NCI-H526 (cell line): ENCODE measurements at places on chromosomes 2 and 18.
A peak's percentile ranks its signal among the peaks of the same experiment; 100 is the strongest.

- no peak for DNase-seq
Observed at GRCh38 chr2:236449167-236449761, 120.4 kb upstream of the ACKR3 start.

GRCh38 chr2:1839066-1839756, 94.9 kb upstream of the PXDN start:
- DNase-seq = no peak

- no peak for DNase-seq
Observed at GRCh38 chr2:147779440-147779839, 65.4 kb upstream of the ACVR2A start.

DNA sequence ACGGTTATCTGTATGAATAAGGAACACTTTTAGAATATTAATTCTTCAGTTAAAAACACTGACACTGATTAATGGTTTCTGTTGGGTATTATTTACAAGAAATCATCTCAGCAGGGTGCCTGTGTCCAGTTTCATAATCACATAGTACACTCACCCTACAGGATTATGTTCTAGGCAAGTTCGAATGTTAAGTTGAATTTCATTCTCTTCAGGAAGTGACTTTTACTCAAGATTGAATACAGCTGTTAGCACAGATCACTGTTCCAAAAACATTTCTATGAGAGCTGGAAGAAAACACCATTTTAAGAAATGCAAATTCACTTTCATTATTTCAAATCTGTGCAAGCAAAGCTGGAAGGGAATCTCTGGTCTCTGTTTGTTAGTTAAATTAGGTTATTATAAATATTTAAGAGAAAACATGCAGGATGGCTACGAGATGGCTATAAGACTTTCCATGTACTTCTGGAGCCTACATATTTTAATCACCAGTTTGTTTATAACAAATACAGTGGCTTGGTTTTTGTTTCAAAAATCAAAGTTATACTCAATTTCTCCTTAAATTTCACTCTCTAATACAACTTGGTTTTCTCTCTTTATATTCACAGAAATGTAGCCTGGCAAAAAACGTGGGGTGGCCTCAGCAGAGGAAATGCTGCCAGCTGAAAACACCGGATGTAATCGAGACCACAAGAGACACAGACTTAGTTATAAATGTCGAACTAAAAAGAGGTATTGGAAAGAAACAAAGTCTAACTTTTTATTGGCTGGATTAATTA, 65.8 kb downstream of the RBMS1 start:
- DNase-seq = no peak

- DNase-seq = no peak
Observed at GRCh38 chr2:1721706-1722646, 22.3 kb downstream of the PXDN start.

DNA sequence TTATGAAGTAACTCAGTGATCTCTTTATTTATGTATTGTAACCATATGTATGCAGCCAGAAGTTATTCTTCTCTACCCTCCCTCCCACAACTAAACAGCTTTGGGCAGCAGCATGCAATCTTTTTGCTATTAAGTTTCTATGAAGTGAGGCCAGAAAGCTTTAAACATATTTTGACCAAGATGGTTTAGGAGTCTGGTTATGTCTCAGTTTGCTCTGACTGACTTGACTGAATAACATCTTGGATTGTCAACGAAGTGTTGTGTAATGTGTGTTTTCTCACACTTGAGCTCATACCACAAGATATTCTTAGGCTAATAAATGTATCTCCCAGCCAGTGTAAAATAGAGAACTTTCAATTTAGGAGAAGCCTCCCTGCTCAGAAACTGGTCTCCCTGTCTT, 104.3 kb downstream of the TTC27 start:
- no peak for DNase-seq

DNA sequence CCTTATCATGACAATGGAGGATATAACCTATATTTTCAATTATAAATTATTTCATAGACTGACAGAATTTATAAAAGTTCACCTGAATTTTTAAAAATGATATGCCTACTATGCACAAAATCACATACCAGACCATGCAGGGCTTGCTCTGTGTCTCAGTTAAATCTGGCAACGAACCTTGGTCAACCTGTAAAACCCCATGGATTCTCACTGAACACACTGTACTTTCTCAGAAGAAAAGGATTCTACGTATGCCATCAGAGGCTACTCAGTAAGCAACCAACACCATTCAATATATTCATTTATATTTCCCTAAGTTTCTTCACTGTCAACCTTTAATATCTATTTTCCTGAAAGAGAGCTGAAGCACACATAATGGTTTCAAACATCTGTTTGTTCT, 52.4 kb downstream of the NRXN1 start:
- DNase-seq = no peak

GRCh38 chr2:8510519-8510918, 171.3 kb upstream of the ID2 start:
- no peak for DNase-seq

GRCh38 chr2:233853353-233853752, 982 bp downstream of the HJURP start:
- no peak for DNase-seq

- no peak for DNase-seq
Observed at GRCh38 chr2:28225473-28226080, 167.1 kb upstream of the FOSL2 start.

- peak; percentile 79 for DNase-seq
Observed at GRCh38 chr2:79432731-79433146, 80.1 kb upstream of the CTNNA2 start.

- no peak for DNase-seq
Observed at GRCh38 chr18:36808681-36809080, 20.1 kb downstream of the TPGS2 start.

DNA sequence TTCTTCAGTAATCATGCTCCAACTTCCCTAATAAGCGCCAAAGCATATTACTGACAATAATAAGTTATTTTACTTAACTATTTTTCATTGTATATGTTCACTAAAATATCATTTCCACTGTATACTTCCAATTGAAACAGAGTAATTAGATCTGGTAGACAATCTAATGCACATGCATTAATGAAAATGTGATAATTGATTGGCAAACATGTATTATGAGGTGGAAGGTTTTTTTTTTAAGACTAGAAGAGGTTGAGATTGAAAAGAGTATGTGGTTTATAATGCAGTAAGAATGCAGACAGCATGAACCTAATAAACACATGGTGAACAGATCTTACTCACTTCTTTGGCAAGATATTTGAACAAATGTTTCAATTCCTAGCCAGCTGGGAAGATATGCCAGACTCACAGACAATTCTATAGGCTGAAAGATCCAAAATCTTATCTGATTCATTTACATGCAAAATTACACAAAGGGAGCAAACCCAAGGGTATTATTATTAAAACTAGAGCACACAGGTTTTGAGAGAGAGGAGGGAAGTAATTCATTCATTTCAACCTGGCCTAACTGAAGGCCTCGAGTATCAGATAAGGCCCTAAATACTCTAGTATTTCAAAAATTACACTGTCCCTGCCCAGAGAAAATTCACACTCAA, 2.8 kb downstream of the NCKAP1 start:
- no peak for DNase-seq

GRCh38 chr18:7205346-7205745, 25.5 kb upstream of the LRRC30 start:
- DNase-seq = no peak

DNA sequence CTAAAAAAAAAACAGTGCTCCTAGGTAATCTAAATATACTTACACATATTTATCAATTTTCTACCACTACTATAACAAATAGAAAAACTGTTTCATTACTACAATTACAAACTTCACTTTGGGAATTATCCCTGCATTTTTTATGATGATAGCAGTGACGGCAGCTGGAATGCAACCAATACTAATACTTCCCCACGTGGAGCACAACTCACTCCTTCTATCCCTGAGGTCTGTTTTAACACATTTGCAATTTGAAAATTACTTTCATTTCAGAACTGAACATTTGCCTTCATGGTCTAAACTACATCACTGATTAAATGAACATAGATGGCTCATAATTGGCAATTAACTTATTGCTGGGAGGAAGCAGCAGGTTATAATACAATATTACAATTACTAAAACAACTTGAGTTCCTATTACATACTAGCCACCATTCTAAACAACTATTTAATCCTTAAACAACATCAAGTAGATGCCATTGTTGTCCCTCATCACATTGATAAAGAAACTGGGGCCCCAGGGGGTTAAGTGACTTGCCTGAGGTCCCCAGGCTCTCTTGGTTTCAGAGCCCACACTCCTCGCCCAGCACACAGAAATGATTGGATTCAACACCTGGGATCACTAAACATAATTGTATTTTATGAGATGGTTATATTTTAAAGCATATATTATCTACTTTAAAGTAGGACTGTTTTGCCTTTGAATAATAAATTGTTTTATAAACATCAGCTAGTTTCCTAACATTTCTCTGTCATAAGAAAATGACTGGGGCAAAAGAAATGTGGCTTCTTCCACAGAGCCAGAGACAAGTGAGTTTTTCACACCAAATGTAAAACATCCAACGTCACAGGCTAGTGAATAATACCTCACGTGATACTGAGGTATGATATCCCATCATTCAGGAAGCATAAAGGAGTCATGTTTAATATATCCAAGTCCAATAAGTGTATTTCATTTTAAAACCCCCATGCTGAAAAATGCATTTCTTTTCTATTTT, 6.2 kb downstream of the COLEC12 start:
- no peak for DNase-seq

GRCh38 chr2:118643294-118643693, 204.2 kb downstream of the EN1 start:
- no peak for DNase-seq

GRCh38 chr2:196191541-196191940, 20.2 kb upstream of the STK17B start:
- no peak for DNase-seq

DNA sequence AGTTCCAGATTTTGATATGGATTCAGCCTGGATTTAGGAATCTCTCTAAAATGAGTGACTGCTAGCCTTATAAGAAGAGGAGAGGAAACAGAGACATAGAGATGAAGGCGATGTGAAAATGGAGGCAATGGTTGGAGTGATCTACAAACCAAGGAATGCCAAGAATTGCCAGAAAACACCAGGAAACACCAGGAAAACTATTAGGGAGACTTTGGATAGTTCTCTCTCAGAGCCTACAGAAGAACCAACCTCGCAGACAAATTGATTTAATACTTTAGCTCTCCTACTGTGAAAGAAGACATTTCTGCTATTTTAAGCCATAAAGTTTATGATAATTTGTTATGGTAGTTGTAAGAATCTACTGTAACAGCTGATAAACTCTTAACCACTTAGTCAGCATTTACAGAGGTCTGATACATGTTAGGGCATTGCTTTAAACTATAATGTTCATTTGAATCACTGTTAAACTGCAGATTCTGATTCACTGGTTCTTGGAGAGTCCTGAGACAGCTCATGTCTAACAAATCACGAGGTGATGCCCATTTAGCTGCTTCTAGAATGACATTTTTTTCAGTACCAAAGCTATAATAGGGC, 1702.6 kb upstream of the LRRTM1 start:
- no peak for DNase-seq

GRCh38 chr2:112750560-112750843, 13.9 kb downstream of the CKAP2L start:
- no peak for DNase-seq

DNA sequence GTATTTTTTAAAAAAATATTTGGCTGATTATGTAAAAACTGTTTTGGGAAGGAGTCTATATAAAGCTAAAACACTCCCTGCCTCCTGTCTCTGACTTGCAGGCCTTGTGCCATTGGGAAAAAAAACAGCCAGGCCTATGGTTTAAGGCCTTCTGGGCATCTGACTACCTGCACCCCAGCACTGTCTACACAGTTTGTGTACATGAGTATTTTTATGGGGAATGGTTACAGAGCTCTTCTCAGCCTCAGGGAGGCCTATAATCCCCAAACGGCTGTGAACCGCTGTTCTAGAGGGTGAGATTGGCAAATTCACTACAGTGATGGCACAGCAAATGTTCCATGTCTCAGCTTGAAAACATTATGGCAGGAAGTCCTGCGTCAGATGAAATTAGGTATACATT, 96.1 kb downstream of the LTBP1 start:
- DNase-seq = no peak

- DNase-seq = no peak
Observed at GRCh38 chr2:168212866-168213265, 34.5 kb downstream of the STK39 start.

DNA sequence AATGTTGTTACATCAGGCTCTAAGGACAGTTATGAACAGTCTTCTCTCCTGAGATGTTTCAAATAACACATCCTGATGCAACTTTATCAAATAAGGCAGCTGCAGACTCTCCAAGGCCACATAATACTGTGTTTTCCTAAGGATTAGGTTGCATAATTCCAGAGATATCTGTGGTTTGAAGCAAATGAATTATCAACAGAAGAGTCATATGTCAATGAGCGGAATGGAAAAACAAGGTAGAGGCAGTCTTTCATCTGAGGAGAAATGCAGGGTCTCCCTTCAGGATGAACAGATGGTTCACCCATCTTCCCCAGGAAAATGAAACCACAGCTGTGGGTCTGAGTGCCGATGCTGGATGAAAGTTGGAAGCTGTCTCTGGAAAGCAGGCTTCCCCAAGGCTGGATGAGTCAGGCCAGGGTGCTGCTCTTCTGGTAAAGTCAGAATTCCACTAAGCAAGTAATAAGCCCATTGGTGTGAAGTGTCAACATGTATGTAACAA, 22.2 kb downstream of the LYG1 start:
- DNase-seq = peak; percentile 34

DNA sequence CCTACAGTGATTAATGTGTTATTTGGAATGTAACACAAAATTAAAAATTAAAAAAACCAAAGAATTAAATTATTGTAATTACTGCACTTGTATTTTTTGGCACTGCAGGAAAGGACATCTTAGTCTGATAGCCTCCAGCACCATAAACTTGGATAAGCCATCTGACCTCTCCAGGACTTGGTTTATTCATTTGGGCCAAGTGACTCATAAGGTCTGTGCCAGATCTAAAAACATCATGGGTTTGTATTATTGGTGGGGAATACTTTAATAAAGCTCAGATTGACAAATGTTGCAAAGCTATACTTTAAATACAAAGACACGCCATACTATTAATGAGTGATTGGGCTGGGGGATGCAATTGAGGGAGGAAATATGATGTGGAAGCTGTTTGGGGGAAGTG, 225.2 kb downstream of the ZNF521 start:
- no peak for DNase-seq

DNA sequence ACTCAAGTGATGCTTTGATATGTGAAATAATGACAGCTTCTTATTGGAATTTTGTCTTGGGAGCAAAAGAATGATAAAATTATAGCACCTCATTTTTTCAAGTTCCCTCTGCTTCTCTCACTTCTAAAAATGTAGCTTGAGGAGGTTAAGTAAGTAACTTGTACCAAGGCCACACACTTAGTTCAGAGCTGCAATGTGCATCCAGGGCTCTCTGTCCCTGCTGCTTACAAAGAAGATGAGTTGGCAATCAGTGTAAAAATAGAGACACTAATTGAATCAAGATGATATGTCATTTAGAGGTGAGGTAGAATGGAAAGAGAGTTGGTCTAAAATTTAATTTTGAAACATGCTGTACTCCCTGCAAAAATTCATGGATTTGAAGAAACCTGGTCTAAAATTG, 312.0 kb upstream of the TNP1 start:
- DNase-seq = no peak

GRCh38 chr18:29181151-29181901, 1004.4 kb upstream of the CDH2 start:
- no peak for DNase-seq

- peak; percentile 95 for DNase-seq
Observed at GRCh38 chr2:3282056-3282998, 95.3 kb downstream of the EIPR1 start.

- DNase-seq = no peak
Observed at GRCh38 chr2:38158378-38159118, 82.6 kb upstream of the CYP1B1 start.
